Astrocyte of the cerebellum (primary cell): ENCODE measurements at places on chromosomes 3 and 15.

GRCh38 chr3:171840811-171841619 lies 2.1 kb upstream of the TMEM212 start:
- no peak for DNase-seq

GRCh38 chr3:9951598-9951961 lies 628 bp downstream of the PRRT3 start:
- DNase-seq: no peak

DNA sequence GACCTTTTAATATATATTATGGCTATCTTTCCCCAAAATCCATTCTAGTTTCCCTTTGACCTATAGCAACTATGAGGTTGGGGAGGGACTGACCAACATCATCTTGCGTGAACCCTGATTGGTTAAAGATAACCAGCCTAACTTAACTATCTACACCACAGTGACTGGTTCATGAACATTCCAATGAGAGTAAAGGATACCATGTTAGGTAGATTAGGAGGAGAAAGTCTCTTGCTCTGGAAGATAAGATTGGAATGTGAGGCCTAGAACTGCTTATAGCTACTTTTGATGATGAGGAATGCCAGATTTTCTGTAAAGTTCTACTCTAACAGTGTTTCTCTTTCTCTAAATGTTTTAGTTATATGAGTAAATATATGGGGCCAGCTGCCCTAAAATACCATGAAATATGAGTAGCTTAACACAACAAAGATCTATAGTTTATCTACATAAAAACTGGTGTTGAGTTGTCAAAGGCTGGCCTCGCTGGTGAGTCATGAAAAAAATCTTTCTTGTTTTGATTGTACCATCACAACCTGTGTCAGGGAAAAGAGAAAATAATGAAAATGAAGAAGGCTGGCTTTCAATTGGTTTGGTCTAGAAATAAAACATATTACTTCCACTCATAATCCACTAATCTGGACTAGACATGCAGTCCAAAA lies 481.4 kb downstream of the NSUN3 start:
- DNase-seq: no peak

GRCh38 chr3:167653760-167654159 lies at the start of gene WDR49:
Gene WDR49, minus strand, starts transcription at chr3:167653942. Its CDS starts 517 bp downstream, at chr3:167653425.
- DNase-seq: peak; percentile 15

DNA sequence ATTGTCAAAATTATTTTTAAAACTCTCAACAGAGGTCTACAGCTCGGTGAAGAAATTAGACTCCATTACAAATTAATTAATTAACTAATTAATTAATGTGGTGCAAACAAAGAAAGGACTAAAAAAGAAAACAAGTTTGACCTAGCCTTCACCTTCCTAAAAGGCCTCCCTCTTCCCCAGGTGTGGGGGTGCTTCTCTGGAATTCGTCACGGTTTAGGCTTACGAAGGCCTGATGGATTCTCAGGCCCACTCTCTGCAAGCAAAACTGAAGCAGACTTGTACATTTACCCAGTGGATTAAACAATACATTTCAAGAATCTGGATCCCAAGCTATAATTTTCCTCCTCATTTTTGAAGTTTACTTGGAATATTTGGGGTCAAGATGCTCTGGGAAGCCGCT lies 88.6 kb downstream of the TM4SF4 start:
- no peak for DNase-seq

DNA sequence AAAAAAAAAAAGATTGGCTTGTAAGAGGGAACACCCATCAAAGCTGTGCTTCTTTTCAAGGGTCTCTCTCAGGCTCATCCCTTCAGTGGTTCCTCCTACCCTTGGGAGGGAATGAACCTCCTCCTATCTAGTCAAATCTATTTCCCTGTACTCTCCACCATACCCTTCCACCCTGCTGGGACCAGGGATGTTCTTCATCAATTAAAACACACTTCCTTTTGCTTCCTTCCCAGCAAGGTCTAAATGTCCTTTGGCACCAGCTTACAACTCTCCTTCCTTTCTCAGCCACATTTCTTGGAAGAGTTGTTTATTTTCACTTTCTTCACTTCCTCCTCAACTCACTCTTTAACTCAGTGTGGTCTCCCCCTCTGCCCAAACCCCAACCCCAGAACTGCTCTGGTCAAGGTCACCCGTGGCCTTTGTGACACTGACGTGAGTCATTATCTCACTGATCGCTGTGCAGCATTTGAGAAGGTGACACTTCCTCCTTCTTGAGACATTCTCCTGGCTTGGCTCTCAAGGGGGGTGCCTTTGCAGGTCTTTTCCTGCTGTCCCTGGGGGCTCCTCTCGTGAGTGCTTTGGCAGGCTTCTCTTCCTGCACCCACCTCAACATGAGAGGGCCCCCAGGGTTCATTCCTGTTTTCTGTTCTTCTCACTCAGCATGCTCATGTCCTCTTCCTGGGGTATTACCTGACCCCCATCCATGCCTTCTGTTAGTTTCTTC lies 210.5 kb upstream of the TLE3 start:
- no peak for DNase-seq

GRCh38 chr3:182244222-182244971 lies 532.7 kb downstream of the SOX2 start:
- DNase-seq: no peak

DNA sequence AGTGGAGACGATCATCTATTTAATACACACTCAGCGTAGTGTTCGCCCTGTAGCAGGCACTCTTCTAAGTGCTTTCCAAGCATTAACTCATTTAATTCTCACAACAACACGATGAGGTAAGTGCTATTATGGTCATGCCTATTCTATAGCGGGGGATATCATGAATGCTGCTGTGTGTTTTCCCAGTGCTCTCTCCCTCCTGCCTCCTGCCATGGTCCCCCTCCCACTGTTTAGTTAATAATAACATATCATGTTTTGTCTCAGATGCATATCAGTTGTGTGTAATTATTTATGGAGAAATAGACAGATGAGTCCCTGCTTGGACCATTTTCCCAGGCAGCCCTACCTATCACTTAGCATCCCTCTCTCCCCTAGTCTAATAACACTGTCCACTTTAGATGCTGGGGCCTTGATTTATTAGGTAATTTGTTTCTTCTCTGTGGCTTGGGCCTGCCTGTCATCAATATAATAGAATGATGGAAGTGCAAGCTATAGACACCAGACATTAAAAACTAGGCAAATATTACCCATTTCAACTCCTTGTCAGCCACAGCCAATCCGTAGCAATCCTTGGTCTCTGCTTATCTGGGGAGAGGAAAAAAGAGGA lies 122.9 kb upstream of the TLE3 start:
- DNase-seq: no peak

GRCh38 chr3:184570035-184570434 lies 8.4 kb downstream of the EPHB3 start:
- DNase-seq: no peak

DNA sequence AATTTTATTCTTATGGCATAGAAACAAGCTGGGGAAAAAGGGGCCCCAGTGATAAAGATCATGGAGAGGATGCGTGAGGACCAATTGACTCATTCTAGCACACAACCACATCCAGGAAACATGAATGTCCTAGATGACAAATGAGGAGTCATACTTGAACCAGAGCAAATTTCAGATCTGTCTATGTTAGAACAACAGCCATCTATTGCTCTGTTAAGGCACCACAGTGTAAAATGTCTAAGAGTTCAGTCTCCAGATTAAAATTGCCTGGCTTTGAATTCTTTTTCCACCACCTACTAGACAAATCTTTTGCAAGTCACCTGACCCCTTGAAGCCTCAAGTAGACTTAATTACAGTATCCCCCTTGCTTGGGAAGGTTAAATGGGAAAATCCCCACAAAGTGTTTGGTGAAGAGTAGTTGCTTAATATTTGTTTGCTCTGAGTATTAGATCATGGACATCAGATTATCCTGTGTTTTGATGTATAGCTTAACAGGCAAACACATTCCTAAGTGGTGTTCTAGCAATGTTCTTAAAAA lies 258.7 kb upstream of the TGFBR2 start:
- DNase-seq: no peak

DNA sequence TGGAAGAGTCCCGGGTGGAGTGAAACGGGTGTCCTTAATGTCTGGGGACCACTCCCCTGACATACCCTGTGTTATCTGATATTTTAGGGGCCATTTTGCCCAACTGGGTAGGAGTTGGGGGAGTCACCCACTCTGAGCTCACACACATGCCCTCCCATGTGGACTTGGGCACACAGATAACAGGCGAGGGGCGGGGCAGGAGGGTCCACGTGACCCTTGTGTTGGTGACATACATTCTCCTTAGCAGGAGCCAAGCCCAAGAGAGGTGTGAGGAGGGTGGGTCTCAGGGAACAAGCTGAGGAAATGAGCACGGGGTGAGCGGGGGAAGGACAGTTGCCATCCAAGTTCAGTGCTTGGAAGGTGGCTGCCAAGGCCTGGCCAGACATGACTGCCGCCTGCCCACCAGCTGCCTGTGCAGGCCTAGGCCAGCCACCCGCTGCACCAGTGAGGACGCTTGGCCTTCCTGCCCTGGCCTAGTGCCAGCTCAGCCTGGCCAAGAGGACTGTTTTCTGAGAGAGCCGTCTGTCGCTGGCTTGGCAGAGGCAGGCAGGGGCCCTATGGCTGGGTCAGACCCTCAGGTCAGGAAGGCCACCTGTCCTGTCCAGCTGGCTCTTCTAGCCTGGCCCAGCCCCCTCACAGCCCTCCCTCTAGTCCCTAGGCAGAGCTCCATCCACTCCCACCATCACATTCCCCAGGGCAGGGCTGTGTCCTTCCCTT lies 31.3 kb upstream of the TMEM115 start:
- no peak for DNase-seq

DNA sequence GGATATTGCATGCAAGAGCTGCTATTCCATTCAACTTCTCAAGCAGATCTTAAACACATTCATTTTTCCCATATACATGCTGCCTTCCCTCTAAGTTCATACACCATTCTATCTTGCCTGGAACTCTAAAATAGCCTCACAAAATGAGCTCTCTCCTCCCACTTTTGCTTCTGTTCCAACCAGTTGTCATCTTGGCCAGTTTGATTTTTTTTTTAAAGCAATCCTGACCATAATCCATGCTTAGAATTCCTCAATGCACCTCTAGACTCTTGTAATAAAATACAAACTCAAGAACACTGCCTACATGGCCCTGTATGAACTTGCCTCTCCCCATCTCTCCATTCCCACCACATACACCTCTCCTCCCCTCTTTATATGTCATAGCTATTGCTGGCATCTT lies 68.6 kb upstream of the NPHP3 start:
- DNase-seq: no peak

DNA sequence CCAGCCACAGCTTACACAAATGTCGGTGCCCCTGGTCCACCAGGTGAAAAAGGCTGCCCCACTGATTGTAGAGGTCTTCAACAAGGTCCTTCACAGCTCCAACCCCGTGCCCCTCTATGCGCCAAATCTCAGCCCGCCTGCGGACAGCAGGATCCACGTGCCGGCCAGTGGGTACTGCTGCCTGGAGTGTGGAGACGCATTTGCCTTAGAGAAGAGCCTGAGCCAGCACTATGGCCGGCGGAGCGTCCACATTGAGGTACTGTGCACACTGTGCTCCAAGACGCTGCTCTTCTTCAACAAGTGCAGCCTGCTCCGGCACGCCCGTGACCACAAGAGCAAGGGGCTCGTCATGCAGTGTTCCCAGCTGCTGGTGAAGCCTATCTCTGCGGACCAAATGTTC lies 32.9 kb upstream of the ALPK3 start:
- no peak for DNase-seq

GRCh38 chr3:134749174-134749573 lies 45.9 kb upstream of the EPHB1 start:
- no peak for DNase-seq

DNA sequence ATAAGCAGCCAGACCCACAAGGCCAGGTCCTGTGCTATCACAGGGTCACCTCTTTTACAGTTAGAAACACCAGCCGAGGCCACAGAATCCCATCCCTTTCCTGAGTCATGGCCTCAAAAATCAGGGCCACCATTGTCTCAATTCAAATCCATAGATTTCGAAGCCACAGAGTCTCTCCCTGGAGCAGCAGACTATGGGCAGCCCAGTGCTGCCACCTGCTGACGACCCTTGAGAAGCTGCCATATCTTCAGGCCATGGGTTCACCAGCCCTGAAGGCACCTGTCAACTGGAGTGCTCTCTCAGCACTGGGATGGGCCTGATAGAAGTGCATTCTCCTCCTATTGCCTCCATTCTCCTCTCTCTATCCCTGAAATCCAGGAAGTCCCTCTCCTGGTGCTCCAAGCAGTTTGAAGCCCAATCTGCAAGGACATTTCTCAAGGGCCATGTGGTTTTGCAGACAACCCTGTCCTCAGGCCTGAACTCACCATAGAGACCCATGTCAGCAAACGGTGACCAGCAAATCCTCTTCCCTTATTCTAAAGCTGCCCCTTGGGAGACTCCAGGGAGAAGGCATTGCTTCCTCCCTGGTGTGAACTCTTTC lies 39.6 kb downstream of the TGM4 start:
- DNase-seq: peak; percentile 49

DNA sequence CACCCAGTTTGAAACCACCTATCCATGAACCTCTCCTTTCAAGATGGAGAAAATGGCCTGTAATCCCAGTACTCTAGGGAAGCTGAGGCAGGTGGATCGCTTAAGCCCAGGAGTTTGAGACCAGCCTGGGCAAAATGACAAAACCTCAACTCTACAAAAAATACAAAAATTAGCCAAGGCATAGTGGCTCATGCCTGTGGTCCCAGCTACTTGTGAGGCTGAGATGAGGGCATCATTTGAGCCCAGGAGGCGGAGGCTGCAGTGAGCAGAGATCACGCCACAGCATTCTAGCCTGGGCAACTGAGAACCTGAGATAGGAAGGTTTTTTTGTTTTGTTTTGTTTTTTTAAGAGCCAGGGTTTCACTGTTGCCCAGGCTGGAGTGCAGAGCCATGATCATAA lies 5.4 kb downstream of the TKT start:
- DNase-seq: no peak

GRCh38 chr3:112619295-112619694 lies 21.6 kb downstream of the CCDC80 start:
- DNase-seq: no peak

DNA sequence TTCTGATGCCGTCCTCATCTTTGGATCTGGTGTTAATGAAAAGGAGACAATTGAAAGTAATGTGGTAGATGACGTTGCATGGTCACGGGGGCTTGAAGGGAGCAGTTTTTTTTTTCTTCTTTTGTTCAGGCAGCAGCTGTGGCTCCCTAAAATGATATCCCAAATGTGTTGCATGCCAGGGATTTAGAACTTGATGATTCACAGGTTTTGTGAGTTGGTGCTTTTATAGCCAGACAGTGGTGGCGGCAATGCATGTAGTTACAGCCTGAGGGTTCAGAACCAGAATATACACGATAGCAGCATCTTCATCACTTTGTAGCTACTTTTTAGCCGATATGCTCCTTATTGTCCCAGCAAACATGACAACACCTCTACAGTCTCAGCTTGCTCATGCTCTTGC lies 133.4 kb downstream of the CHST2 start:
- DNase-seq: no peak
